Activated CD4-positive, alpha-beta T cell treated with anti-CD3 and anti-CD28 coated beads for 1 hour (primary cell): ENCODE measurements at places on chromosomes 5 and 9.

DNA sequence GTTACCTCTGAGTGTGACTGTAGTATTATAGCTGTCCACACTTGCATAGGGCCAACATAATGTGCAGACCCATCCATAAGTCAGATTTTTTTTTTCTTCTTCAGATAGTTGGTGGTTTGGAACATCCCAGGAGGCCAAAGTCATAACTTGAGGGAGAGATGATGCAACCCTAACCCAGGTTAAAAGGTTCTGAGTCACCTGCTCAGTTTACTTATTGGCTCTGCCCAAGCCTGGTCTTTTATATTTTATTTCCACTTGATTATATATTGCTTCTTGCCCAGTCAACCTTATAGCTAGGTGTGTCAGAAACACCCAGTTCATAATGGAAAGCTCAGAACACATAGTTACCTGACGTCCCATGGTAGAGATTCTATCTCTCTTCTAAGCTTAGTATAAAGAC lies 113.1 kb upstream of the PCSK1 start:
- no peak for DNase-seq

GRCh38 chr5:151758141-151758429 lies 346 bp downstream of the ATOX1 start:
- no peak for DNase-seq

GRCh38 chr5:1564182-1564748 lies 40.5 kb upstream of the LPCAT1 start:
- no peak for DNase-seq

- no peak for DNase-seq
Observed at GRCh38 chr9:15475923-15476536, 34.7 kb downstream of the PSIP1 start.

DNA sequence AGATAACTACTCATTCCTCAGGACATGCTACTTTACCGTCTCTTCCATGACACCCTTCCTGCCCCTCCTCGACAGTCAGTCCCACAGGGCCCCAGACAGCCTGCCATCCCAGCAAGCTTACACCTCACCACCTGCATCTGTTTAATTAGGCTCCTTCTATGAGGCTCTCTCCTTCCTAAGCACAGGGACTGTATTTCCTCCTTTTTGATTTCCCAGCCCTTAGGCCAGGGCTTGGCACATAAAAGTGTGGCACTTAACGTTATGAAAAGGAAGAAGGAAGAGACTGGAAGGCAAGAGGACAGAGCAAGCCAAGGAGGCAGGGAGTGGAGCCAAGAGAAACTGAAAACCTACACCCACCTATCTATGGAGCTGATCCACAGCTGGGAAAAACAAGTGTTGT lies 146.8 kb downstream of the SIL1 start:
- no peak for DNase-seq

GRCh38 chr5:34042321-34042720 lies 692 bp downstream of the C1QTNF3 start:
- no peak for DNase-seq

GRCh38 chr5:167694325-167695147 lies 596.9 kb upstream of the WWC1 start:
- no peak for DNase-seq

- no peak for DNase-seq
Observed at GRCh38 chr5:14588145-14588544, 6.6 kb downstream of the OTULINL start.

- DNase-seq, result no peak
Observed at GRCh38 chr5:180343110-180343830, 9.9 kb downstream of the GFPT2 start.

DNA sequence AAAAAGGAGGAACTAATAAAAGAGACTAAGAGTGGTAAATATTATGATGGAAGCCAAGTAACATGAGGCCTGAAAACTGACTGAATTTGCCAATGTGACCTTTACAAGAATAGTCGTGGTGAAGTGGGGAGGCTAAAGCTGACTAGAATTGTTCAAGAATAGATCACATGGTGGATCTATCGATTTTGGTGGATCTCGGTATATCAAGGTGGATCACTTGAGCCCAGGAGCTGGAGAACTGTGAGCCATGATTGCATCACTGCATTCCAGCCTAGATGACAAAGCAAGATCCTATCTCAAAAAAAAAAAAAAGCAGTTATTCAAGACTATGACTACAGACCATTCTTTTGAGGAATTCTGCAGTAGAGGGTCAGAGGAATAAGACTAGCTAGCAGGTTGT lies 15.1 kb downstream of the ERMP1 start:
- DNase-seq, result no peak

DNA sequence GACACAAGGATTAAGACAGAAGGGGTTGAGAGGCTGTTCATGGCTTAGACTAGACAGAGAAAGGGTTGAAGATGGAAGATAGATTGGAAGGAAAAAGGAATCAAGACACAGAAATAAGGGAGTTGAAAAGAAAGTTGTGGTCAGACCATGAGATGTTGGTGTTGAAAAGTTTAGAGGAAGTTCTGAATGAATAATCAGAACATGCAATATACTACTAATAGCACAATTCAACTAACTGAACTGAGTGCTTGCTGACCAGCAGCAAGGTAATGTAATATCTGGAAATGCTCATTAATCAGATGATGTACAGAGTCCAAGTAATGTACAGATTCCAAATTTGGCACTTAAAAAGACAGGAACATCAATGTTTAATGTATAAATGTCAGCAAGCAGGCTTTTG lies 10.6 kb upstream of the NNT start:
- DNase-seq, result no peak

DNA sequence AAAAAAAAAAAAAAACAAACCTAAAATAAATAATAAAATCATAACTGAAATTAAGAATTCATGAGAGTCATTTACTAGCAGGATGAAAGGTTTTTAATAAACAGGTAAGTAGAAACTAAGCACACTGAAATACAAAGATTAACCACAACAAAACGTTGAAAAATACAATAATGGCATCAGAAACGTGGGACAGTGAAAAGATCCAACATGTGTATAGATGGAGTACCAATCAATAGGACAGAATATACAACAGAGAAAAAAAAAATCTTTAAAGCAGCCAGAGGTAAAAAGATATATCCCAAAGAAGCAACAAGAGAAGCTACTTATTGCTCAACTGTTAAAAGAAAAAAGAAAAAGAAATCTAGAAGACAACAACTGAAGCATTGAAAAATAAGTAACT lies 75.2 kb downstream of the RICTOR start:
- DNase-seq, result no peak

DNA sequence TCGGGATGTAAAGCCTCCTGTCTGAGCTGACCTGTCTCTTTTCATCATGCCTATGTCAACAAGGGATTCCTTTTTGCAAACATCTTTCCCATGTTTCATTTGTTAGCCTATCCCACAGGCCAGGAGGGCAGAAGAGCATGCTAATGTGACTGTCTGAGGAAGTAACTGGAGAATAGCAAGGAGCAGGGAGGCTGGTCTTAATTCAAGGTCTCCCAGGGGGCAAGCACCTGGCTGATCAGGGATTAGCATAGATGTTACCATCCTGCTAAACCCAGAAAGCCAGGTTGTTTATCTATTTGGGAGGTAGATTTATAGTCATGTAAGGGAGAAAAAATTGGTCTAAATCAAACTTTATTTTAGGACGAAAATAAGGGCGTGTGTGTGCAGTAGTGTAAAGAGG lies 36.7 kb upstream of the MAP1B start:
- DNase-seq, result no peak

- DNase-seq, result no peak
Observed at GRCh38 chr5:94694671-94695070, 76.2 kb downstream of the SLF1 start.

- no peak for DNase-seq
Observed at GRCh38 chr9:113653746-113654604, 190.4 kb downstream of the RGS3 start.

GRCh38 chr9:34106110-34106509 lies 20.4 kb downstream of the DCAF12 start:
- no peak for DNase-seq

- DNase-seq, result no peak
Observed at GRCh38 chr5:181186986-181187499, 18.0 kb downstream of the TRIM7 start.

- no peak for DNase-seq
Observed at GRCh38 chr5:96203761-96204160, 229.3 kb downstream of the PCSK1 start.

DNA sequence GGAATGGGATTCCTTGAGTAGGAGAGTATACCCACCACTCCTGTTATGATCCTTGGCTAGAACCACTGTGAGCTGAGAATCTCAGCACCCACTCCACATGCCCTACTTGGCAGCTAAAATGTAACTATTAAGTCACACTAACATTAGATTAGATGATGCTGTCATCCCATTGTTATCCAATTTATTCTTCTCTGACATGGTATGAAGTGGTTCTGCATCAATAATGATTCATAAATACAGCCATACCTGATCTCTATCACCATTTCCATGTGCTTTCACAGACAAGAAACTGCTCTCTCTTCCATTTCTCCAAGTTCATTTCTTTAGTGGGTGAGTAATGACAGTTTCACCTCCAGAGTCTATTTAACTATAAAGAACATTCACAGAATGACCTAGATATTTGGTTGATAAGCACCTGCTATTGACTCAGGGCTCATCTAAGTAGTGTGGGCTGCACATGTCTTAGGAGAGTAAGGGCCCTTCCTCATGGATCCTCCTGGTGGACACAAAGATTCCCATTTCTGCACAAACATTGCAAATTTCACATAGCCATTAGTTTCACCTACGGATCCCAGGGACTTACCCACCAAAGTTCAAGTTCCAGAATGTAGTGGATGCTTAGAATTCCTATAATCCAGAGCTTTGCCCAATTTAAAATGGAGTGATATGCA lies 187.9 kb downstream of the EBF1 start:
- DNase-seq, result no peak

GRCh38 chr5:127187706-127188105 lies 102.9 kb upstream of the MEGF10 start:
- DNase-seq, result no peak

DNA sequence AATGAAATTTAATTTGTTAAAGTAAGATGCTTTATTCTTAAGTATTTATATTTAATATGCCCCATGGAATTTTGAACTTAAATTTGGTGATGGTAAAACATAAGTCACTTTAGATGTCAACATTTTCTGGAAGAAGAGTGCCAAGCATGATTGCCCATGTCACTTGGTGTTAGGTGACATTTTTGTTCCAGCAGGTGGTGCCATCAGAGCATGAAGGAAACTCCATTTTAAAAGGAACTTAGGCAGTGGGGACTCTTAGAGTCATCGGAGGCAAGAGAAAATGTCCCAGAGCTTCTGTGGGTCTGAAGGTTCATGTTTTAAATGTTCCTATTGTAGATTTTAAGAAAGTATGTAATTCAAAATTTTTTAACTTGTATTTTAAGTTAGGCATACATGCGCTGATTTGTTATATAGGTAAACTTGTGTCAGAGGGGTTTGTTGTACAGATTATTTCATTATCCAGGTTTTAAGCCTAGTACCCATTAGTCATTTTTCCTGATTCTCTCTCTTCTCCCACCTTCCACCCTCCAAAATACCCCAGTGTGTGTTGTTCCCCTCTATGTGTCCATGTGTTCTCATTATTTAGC lies 789.3 kb downstream of the SEMA5A start:
- no peak for DNase-seq

DNA sequence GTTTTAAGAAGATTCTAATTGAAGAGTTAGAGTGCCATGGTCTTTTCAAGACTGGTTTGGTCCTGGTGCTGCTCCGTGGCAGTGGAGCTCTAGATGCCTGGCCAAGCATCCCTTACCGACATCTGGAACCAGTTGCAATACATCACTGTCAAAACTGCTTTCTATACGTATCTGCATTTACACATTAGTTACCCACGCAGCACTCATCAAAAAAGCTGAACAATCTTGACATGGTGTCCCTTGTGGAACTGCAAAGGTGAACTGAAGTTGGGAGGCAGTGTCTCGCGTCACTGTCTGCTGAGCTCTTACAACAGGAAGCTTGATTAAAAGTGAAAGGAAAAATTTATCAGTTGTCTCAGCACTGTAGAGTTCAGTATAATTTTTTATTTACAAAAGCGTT lies 82.6 kb downstream of the PBX3 start:
- DNase-seq, result peak; percentile 43

- no peak for DNase-seq
Observed at GRCh38 chr9:35618854-35619799, 914 bp upstream of the CD72 start.

GRCh38 chr9:105313238-105313637 lies 68.8 kb downstream of the SLC44A1 start:
- DNase-seq, result no peak

- DNase-seq, result no peak
Observed at GRCh38 chr9:77710316-77710715, 62.2 kb upstream of the GNA14 start.

DNA sequence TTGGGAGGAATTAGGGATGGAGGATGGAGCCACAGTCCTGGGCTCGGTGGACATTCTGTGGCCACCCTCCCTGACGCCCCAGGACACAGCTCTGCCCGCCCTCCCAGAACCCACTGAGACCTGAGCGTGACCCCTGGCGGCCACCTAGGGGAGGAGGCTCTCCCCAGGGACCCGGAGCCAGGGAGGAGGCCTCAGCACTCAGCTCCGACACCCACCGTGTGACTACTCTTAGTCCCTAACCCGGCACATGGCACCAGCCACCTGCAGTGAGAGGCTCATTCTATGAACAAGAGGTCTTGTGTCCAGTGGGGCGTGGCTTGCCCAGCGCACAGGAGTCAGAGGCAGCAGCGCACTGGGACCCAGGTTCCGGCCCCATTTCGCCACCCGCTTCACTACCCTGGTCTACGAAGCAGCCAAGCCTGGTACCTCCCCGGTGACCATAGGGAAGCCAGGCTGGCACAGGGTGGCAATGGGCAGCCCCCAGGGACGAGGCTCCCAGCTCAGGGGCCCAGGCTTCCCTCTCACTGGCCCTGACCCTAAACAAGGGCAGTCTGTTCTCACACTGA lies 10.2 kb downstream of the SARDH start:
- DNase-seq, result no peak

DNA sequence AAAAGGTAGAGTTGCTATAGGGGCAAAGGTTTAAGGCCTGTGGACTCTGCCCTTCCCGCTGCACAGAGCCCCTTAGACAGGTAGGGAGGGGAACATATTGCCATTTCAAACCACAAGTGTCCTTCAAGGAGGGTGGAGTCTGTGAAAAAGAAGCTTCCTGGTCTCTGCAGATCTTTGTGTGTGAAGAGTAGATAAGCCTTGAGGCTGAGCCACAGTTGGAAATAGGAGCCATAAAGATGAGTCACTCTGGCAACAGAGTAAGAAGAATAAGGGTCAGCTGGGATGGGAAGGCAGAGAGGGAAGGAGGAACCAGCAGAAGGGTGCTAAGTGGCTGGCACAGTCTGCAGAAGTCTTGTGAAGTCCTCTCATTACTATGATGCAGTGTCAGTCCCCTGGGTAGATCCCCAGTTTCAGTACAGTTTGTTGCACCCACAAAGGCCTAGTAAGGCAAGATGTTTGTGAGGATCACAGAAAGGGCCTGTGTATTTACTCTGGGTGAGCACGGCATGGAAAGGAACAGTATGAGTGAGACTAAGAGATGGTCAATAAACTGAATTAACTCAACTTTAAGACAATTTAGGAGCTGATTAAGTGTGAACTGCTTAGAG lies 18.1 kb downstream of the GRXCR2 start:
- DNase-seq, result no peak
